ENCODE measurements at places on chromosomes 13 and 19.
A peak's percentile ranks its signal among the peaks of the same experiment; 100 is the strongest.

DNA sequence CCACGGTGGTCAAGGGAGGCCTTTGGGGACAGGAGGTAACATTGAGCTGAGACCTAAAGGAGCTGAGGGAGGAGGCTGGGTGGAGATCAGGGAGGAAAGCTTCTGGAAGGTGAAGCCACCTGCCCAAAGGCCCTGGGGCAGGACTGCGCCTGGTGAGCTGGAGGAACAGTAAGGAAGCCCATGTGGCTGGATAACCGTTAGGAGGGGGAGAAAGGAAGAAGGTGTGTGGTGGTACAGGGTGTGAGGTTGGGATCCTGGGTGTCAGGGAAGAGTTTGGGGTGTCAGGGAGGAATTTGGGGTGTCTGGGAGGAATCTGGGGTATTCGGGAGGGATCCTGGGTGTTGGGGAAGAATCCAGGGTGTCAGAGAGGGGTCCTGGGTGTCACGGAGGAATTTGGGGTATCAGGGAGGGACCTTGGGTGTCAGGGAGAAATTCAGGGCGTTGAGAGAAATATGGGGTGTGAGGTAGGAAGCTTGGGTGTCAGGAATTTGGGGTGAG, 695 bp downstream of the TICAM1 start:
- no peak for DNase-seq

GRCh38 chr19:13132471-13133180, 14.6 kb downstream of the NACC1 start:
- DNase-seq: no peak

DNA sequence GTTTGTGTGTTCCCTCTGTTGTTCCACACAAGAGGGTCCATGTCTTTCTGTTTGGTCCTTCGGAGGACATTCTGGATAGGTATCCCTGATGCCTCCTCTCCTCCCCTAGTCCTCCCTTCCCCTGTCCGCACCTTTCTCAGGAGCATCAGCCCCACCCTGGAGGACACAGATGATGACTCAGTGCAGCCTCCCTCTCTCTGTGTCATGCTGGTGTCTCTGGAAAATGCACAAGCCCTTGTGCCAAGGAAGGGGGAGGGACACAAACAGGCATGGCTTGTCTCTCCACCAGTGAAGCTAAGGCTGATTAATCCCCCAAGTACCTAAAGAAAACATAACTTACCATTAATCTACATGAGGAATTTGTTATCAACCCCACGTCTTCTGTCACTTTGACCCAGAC, 16.2 kb upstream of the TNFRSF19 start:
- no peak for DNase-seq

DNA sequence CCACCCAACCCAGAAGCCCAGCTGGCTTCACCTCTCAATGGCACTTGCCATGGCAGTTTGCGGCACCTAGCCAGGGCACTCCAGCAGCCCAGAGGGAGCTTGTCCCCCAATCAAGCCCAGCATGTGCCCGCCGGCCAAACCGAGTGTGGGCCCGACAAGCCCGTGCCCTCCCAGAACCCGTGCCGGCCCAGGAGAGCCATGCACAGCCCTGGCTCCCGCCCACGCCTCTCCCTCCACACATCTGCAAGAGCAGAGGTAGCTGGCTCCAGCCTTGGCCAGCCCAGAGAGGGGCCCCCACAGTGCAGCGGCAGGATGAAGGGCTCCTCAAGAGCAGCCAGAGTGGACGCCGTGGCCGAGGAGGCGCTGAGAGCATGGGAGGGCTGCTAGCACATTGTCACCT, 2278.0 kb upstream of the PCDH20 start:
- DNase-seq: no peak

GRCh38 chr13:43434191-43434590, 352.6 kb downstream of the ENOX1 start:
- DNase-seq: peak; percentile 69

GRCh38 chr13:85819513-85819912, 20.3 kb upstream of the SLITRK6 start:
- DNase-seq: no peak

DNA sequence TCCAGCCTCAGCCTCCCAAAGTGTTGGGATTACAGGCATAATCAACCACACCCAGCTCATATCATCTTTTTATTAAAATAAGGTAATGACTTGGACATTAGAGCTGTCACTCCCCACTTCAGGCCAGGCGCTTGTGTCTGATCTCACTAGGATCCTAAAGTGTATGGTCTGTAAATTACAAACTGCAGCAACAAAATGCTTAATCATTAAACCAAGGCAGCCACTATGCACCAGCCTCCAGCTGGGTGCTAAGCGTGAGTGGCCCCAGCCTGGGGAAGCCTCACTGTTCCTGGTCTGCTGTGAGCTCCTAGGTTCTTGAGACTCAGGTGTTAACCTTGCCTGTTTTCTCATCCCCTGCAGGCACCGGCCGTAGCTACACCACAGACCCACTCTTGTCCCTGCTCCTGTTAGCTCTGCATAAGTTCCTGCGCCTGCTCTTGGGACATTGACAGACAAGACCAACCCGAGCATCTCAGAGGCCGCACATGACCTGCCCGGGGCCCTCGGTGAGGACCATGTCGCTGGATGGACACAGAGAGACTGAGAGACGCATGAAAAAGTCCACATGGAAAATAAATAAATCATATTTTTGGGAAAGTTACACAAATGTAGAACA, 37.8 kb downstream of the VSTM2B start:
- DNase-seq: no peak

DNA sequence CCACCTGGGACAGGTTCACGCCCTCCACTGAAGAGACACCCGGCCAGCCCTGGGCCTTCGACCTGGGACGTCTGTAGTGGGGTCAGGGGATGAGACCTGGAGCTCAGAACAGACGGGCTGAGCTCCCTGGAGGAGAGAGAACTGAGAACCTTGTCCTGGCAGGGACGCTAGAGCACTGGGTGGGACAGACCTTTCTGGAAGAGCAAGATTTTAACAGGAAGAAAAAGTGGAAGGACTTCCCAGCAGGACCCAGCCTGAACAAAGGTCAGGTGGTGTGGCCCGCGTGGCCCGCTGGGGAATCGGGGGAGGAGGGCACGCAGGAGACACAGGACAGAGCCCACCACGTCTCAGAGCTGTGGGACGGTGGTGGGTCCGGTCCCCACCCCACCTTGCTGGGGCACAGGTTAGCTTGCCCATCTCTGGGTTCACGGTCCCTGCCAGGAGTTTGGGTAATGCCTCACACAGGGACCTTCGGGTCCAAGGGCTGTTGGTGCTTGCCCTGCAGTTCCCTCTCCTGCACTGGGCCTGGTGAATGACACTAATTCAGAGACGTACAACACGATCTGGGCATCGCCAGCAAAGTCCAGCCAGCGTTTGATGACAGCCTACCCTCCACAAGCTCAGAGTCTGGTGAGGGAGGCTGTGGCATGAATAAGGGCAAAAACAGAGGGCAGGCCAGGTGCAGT, 1.2 kb upstream of the EFNA2 start:
- no peak for DNase-seq

GRCh38 chr13:103275722-103276121, 209.5 kb upstream of the SLC10A2 start:
- DNase-seq: no peak

DNA sequence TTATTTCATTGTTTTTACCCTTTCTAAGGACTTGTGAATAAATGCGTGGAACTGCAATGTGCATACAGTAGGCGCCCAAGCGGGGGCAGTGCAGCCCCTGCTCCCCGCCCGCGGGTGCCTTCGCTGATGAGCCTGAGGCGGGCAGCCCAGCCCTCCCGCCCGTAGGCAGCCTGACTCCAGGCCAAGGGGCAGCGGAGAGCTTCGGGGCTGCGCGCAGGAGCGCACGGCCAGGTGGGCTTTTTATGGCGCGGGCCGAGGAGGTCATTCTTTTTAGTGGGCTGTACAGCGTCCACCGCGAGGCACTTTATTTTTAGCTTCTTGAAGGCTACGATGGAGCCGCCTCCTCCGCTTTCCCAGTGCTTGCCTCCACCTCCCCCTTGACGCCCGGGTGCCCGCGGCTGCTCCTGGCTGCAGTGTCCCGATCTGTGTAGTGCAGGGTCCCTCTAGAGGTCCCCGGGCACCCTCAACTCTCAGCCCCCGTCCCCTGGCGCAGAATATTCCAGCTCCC, 60.5 kb downstream of the CCNE1 start:
- peak; percentile 39 for DNase-seq

GRCh38 chr13:106503272-106503671, 32.2 kb downstream of the EFNB2 start:
- no peak for DNase-seq

GRCh38 chr13:41851351-41851750, 109.6 kb downstream of the VWA8 start:
- DNase-seq: peak; percentile 95

GRCh38 chr19:53875602-53876325, 6.2 kb upstream of the PRKCG start:
- peak; percentile 69 for DNase-seq

GRCh38 chr13:21735701-21736401, 65.0 kb downstream of the FGF9 start:
- no peak for DNase-seq

- DNase-seq: peak; percentile 10
Observed at GRCh38 chr13:26914624-26915023, 154.0 kb upstream of the GPR12 start.

DNA sequence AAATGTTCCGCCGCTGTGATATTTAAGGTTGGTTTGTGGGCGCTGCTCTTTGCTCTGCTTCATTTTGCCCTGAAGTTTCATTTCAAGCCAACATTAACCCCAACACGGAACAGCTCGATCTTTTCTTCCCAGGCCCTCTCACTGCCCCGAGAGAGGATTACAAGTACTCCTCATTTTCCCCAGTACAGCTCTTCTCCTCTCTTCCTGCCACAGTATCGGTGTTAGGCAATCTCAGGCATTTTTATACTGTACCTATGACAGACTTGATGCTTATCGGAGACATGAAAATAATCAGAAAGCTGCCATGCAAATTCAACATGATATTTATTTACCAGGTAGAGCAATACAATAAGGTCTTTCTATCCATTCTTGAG, 1.3 kb upstream of the EDNRB start:
- DNase-seq: no peak

- DNase-seq: no peak
Observed at GRCh38 chr19:18762125-18763023, 28.7 kb downstream of the COMP start.

GRCh38 chr19:55546011-55546410, 668 bp upstream of the SBK3 start:
- DNase-seq: no peak

- DNase-seq: no peak
Observed at GRCh38 chr13:109858319-109858718, 71.9 kb upstream of the IRS2 start.

- DNase-seq: no peak
Observed at GRCh38 chr13:85497652-85498051, 301.6 kb downstream of the SLITRK6 start.

DNA sequence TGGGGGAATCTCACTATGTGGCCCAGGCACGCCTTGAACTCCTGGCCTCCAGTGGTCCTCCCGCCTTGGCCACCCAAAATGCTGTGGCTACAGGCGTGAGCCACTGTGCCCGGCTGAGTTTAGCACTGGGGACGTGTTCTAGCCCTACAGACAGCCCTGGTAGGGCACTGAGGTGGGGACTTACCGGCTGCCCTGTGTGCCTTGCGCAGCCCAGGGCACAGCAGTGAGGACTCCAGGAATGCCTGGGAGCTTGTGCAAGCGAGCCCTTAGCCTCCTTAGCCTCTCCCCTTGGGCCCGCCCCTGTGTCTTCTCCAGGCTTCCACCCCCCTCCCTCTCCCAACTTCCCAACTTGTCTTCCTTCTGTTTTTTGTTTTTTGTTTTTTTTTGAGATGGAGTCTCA, 21.0 kb downstream of the CCNE1 start:
- DNase-seq: no peak

- DNase-seq: no peak
Observed at GRCh38 chr19:23345838-23346237, 49.4 kb downstream of the ZNF91 start.

DNA sequence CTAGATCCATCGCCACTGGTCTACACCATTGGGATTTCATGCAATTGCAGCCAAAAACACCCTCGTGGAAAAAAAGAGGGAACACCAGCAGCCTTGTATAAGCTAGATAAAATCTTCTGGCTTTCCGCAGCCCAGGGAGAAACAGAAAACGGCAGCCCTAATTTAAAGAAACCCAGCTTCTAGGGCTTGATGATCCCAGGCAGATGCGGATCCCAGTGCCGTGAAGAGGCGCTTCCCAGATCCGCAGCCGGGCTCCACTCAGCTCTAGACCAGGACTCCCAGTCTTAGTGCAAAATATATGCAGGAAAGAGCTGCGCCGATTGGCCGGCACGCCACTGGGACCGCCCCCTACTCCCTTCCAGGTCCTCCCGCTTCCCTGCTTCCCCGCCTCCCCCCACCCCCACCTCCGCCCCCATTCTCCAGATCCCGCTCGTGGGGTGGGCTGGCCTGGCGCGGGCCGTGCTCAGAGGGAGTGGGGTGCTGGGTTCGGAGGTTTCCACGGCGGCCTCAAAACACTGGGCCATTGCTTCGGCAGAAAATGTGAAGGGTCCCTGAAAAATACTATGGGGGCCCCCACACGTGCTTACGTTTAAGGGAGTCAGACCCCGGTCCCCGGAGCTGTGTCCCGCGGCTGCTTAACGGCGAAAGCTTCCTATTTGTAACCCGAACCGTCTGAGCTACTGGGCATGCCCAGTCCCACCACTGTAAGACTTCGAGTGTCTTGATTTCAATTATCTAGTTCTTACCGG, 63.1 kb downstream of the SERP2 start:
- peak; percentile 72 for DNase-seq

DNA sequence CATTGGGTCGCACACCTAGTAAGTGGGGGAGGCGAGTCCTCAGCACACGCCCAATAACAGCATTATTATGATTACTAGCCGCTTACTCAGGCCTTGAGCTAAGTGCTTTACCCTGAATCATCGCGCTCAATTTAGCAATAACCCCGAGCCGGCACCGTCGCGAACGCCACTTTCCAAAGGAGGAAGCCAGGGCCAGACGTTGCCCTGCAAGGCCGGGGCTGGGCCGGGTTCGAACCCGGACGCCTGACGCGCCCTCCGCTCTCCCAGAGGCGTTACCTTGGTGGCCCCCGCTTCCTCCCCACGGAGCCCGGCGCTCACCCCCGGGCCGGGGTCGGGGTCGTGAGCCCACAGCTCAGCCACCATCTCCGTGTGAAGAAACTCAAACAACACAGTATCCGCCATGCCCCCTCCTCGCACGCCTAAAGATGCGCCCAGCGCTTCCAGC, at the start of gene TRAPPC6A:
Gene TRAPPC6A (minus strand): TSS at position 421 of the 445 bp plus-strand sequence. CDS start 19 bp downstream, at position 402.
- DNase-seq: peak; percentile 95

DNA sequence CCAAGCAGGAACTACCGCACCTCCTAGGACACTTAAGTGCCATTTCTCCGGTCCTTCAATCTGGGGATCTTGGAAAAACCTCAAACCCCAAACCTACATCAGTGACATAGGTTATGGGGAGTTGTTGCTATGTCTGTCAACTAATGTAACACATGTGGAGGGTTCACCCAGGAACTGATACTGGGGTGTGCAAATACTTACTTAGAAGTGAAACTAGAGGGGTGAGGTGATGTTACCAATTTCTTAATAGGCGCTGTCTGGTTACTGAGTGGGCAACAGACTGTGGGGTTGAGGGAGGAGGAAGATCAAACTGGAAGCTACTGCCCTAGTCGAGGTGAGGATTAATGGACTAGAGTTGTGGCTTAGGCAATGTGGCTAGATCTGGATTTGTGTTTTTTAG, 1.9 kb downstream of the ZNF586 start:
- peak; percentile 86 for DNase-seq

Measured in inflammatory macrophage treated with lipopolysaccharide for 4 hours (primary cell).